ENCODE measurements at places on chromosomes 1 and 21.

- no peak for DNase-seq
Measured at GRCh38 chr1:217332431-217333065, 298.3 kb downstream of the GPATCH2 start.

DNA sequence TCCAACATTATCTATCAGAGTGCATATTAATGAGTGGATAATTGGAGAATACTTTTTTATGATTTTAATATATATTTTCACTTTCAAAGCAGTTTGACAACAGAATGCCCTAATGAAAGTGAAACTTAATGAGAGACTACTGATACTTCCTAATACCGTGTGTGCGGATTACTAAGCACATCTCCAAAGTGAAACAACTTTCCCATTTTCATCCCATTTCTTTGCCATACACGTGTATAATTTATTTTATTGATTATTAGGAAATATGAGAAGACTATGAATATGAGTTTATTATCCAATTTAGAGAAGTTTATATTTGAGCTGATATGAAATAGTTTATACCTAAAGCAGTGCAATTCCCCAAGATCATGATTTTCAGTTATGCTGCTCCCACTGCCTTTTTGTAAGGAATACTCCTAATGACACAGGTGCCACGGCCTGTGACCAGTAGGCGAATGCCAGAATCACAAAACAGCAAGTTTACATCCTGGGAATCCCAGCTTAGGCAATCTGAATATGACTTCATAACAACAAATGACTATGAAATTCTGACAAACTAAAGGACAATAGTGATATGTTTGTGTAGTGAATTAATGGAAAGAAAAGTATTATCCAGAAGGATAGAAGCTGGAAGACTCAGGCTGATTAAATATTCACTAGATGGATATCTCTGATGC lies 202.9 kb downstream of the NCAM2 start:
- DNase-seq: no peak

GRCh38 chr1:118717893-118718292 lies 270.2 kb downstream of the TBX15 start:
- no peak for DNase-seq

DNA sequence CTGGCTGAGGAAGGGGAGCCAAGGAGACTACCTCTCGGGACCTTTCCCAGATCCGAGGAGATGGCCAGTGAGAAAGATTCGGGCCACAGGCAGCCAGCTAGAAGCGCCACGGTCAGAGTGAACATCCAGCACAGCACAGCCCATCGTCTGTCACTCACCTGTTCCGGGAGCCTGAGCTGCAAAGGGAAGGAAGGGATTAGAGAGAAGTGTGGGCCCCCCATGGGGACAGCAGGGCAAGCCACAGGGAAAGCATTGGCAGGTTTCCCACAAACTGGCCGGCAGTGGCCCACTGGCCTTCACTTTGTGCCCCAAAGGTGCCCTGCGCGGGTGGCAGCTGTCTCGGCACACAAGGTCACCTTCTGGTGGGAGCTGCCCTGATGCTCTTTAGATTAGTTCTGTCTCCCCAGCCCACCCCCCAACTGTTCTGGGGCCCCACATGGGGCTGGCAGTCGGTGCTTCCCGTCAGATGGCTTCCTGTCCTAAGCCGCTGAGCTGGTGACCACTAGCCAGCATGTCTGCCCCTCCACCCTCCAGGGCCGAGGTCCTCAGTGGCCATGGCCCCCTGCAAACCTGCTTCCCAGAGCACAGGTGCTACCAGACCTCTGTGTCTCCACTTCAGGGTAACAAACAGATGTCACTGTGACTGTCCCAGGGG lies 56.7 kb downstream of the LACTBL1 start:
- DNase-seq: no peak

- no peak for DNase-seq
Measured at GRCh38 chr1:167229719-167230385, 9.2 kb downstream of the POU2F1 start.

DNA sequence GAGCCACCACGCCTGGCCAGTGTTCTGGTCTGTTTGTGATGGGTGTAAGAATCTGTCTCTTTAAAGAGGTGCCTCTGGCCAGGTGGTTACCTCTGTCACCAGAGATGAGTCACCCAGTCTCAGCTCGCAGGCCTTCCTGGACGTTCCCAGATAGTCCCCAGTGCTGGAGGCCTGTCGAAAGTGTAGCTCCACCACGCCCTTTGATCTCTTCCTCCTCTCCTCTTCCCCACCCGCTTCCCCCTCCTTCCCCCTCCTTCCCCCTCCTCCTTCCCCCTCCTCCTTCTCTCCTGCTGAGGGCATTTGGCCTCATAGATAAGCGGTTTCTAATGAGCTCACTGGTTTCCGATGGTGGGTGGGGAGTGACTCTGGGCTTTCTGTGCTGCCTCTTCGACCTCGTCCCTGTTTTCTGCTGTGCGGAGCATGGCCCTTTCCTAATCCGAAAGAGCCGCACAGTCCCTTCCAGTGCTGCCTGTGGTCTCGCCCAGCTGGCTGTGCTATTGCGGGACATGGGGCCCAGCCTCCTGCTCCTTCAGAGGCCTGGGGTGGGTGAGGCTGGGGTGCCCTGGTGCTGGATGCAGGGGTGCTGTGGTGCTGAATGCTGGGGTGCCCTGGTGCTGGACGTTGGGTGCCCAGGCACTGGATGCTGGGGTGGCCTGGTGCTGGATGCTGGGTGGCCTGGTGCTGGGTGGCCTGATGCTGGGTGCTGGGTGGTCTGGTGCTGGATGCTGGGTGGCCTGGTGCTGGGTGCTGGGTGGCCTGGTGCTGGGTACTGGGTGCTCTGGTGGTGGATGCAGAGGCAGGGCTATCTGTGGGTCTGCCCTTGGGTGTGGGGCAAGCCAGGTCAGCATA lies 19.2 kb downstream of the AGPAT3 start:
- peak; percentile 51 for DNase-seq

- DNase-seq: no peak
Measured at GRCh38 chr1:150874455-150875196, 1.8 kb downstream of the ARNT start.

GRCh38 chr1:34328281-34328799 lies 151.6 kb downstream of the C1orf94 start:
- no peak for DNase-seq

GRCh38 chr1:171468120-171468750 lies 17.1 kb upstream of the PRRC2C start:
- DNase-seq: no peak

DNA sequence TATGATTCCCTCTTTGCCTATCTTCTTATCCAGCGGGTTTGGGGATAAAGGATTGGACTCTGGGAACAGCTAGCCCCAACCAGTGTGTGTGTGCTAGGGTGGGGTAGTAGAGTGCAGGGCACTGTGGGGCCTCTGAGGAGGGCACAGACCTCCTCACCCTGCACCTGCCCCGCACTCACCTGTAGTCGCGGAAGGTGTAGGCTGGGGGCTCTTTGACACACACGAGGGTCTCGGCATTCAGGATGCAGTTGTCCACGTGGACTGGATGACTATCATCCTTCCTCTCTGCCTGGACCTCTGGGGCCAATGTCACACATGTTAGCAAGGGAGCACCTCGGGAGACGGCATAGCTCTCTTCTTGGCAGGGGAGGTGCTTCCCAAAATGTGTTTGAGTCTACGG lies 8.0 kb upstream of the CLDN19 start:
- DNase-seq: no peak

DNA sequence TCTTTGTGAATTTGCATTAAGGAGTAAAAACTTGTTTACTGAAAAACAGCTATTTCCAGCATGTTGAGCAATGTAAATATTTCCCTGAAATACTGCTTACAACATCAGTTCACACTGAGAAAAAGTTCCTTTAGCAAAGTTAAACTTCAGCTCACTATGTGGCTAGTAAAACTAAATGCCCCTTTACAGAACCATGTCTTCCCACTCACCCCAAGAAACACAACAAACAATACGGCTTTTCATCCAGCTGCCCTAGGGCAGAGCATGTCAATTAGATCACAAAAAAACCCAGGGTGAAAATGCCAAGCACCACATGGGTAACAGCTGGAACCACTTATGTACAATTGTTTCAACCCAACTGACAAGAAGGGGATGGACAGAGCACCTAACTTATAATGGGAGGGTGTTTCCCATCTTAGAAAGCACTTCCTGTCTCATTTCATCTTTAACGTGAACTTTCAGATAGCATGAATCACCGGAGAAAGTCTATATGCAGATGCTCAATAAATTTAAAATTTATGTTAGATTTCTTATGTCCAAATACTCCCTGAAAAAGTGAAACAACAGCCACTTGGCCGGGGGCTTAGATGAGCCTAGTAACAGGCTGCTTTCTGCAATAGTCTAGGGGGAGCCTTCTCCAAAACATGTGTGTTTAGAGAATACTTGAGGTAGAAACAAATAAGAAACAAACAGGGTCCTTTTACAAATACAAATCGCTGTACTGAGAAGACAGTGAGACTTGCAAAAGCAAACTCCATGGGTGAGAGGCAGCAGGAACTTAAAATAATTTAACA lies 6.6 kb downstream of the NID1 start:
- DNase-seq: no peak

DNA sequence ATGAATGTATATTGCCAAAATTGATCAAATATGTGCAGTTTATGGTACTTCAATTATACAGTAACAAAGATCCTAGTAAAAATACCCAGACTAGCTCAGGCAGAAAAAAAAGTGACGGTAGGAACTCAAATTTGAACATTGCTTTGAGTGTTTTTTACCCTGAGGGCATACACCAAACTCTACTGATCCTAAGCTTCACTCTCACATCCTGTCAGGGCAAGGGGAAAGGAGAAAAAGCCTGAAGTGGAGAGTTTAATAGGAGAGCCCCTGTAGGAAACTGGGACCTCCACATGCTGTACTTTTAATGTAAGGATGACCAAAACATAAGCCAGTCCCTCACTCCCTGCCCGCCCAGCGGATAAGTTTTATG lies 59.8 kb upstream of the GNG12 start:
- no peak for DNase-seq

DNA sequence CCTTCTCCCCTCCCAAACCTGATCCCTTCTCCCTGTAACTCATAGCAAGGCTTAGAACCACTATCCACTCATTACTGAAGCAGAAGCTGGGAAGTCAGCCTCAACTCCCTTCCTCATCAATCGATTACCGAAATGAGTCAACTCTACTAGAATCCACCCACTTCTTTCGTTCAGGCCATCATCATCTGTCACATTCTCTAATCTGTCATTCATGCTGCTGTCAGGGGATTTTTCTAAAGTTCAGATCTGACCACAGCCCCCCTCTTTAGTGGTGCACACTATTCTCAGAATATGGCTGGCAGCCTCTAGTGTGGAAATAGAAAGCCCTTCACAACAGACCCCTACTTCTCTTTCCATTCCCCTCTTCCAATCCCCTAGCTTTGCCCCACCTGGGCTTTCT lies 5.1 kb downstream of the NT5C1A start:
- no peak for DNase-seq

- no peak for DNase-seq
Measured at GRCh38 chr1:31872658-31873636, 57.1 kb upstream of the SPOCD1 start.

DNA sequence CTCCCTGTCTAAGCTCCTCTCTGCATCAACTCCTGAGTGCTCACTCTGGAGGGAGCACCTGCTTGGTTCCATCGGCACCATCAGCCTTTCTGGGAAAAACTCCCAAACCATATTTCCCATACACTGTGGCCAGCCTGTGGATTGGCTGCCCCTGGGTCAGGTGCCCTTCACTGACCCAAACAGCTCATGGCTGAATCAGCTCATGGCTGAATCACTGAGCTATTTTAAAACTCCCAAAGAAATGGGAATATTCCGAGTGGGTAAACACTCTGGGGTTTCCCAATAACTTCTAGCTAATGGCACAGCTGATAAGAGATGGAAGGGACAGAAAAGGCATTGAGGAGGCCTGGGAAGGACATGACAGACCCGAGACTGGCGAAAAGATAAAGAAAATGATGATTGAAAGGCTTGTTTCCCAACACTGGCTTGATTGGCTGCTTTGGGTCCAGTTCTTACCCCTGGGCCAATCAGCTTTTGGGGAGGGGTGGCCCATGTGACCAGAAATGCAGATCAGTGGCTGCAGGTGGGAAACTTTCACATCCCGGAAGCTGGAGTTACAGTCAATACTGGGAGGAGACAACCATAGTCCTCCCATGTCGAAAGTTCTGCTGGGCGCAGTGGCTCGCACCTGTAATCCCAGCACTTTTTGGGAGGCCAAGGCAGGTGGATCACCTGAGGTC lies 37.3 kb upstream of the KAZN start:
- DNase-seq: no peak

DNA sequence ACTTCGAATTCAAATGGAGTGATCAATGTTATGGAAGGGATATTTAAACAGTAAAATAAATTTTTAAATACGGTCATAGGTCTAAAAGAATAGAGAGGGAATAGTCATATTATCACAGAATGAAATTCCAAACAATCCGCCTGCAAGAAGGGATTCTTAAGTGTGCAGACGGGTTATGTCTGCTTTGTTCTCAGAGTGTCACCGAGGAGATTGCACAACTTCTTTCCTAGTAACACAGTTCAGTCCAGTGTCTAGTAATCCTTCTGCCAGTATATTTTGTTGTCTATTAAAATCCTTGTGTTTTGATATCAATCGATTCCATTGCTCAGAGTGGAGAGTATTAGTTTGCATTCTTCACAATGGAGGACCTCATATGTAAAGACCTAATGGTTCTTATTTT lies 48.4 kb downstream of the LRRC53 start:
- no peak for DNase-seq

GRCh38 chr1:66396212-66396890 lies 137.6 kb upstream of the SGIP1 start:
- DNase-seq: no peak

DNA sequence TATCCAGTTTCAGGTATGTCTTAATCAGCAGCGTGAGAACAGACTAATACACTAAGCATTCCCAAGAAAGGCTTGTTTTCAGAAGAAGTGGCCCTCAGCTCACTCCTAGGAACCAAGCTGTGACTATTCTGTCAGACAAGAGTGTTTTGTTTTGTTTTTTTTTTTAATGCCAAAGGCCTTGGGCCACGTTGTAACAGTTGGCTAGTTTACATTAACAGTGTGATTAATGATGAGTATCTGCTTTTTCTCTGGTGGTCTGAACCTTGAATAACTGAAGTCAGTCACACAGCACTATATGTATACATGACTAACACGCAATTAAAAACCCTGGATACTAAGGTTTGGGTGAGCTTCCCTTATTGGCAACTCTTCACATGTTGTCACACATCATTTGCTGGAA lies 21.9 kb downstream of the DPYD start:
- DNase-seq: no peak

- DNase-seq: no peak
Measured at GRCh38 chr1:93845538-93846205, 33.3 kb downstream of the DNTTIP2 start.

DNA sequence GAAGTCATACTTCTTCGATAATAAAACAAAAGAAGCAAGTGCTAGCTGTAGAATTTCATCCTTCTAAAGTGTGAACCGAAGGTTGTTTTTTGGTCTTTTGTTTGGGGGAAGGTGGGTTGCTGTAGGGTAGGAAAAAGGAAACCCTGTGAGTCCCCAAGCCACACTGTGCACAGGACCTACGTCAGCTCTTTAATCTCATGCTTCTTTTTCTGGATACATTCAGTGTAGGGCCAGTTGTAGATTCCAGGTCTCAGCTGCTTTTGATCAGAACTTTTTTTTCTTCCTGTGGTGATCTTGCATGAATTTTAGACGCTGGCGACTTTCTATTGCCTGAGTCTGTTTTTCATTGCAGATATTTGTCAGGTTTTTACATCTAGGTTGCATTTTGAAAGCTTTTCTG lies 40.2 kb downstream of the BCL9 start:
- no peak for DNase-seq

GRCh38 chr1:33182896-33183295 lies 1.1 kb upstream of the TRIM62 start:
- DNase-seq: peak; percentile 4

All from HEK293T (cell line).